ENCODE measurements at places on chromosomes 2 and 18. TPM values are rescaled to one million over a fixed set of nuclear protein-coding genes. Genes with fewer than 3 reads are reported as not detected.

GRCh38 chr2:227052879-227053278 is 111.1 kb downstream of the COL4A4 start:
- no peak for DNase-seq
- H3K36me3 ChIP-seq = peaks cover 22% of the 10 kb centered on the region
- no peaks in the 10 kb centered on the region for H3K27me3 ChIP-seq
- no peak overlapping the region for H3K4me3 ChIP-seq

DNA sequence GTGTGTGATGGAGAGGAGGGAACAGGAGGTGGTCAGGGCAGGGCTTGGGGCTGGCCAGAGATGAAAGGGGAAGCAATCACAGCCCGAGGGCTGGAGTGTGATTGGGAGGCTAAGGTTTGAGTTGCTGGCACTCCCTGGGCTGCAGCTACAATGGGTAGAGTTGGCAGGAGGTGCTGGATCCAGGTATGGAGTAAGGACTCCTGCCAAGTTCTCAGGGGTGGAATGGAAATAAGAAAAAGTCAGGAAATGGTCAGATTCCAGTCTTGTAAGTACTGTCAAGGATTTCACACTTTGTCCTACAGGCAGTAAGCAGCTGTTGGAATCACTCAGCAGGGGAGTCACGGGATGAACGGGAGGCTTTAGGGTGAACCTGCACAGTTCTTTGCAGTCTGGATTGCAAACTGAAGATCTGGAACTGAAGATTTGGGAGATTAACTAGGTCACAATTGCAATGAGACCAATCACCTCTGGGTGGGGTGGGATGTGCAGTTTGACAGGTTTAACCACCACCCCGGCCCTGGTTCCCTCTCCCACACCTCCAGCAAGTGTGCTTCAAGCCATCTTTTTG is 10.9 kb upstream of the INPP5D start:
- H3K4me1 ChIP-seq = no peaks in the 10 kb centered on the region
- no peak overlapping the region for H3K27ac ChIP-seq
- no peaks in the 10 kb centered on the region for H3K36me3 ChIP-seq
- H3K4me3 ChIP-seq = no peak overlapping the region
- DNase-seq = no peak

- peaks cover 15% of the 10 kb centered on the region for H3K4me1 ChIP-seq
- H3K4me3 ChIP-seq = no peak overlapping the region
- peak; percentile 96 for DNase-seq
- no peaks in the 10 kb centered on the region for H3K36me3 ChIP-seq
- H3K27me3 ChIP-seq = no peaks in the 10 kb centered on the region
These were observed 15.0 kb upstream of the CTAGE1 start for GRCh38 chr18:22432657-22433137.

DNA sequence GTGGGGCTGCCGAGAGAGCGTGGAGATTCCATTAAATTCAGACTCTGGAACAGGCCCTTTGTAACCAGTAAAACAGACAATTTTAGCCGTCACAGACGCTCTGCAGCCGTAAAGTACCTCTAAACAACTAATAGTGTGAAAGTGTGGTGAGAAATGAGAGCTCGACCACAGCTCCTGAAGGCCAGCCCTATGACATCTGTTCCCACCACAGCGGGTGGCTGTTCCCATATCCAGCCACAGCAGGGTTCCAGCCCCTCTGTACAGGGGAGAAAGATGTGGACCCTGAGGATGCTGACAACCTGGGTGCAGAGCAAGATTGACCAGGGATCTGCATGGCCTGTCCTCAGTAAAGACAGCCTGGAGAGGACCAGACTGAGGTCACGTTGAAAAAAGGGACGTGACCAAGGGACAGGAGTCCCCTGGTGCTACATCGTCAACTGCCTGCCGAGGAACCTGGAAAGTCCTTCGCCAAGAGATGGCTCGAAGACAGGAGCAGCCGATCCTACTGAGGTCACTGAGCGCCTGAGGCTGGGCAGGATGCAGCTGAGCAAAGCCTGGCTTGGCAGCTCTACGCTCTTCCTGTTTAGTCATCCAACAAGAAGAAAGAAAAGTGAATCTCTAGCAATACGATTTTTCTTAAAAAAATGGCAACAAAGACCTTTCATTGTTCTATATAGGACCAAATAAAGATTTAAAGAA is 831.7 kb downstream of the RNF144A start:
- no peaks in the 10 kb centered on the region for H3K4me1 ChIP-seq
- no peaks in the 10 kb centered on the region for H3K36me3 ChIP-seq
- no peak for DNase-seq
- no peaks in the 10 kb centered on the region for H3K27me3 ChIP-seq
- H3K4me3 ChIP-seq = no peak overlapping the region

- H3K4me1 ChIP-seq = no peaks in the 10 kb centered on the region
- DNase-seq = no peak
- H3K27ac ChIP-seq = no peak overlapping the region
- H3K27me3 ChIP-seq = no peaks in the 10 kb centered on the region
These were observed 60.1 kb upstream of the LRRTM1 start for GRCh38 chr2:80364524-80365212.

- H3K27me3 ChIP-seq = no peaks in the 10 kb centered on the region
- no peak overlapping the region for H3K4me3 ChIP-seq
- H3K4me1 ChIP-seq = no peaks in the 10 kb centered on the region
- no peaks in the 10 kb centered on the region for H3K36me3 ChIP-seq
These were observed 34.0 kb upstream of the IL37 start for GRCh38 chr2:112876971-112877361.

- H3K4me1 ChIP-seq = no peaks in the 10 kb centered on the region
- no peaks in the 10 kb centered on the region for H3K27me3 ChIP-seq
- no peaks in the 10 kb centered on the region for H3K36me3 ChIP-seq
- H3K27ac ChIP-seq = peak overlapping the region; percentile 84
- peak; percentile 64 for DNase-seq
- H3K4me3 ChIP-seq = peak overlapping the region; percentile 69
These were observed 545 bp downstream of the GTF3C2 start for GRCh38 chr2:27356056-27356381.

- H3K36me3 ChIP-seq = no peaks in the 10 kb centered on the region
- DNase-seq = no peak
- peaks cover 19% of the 10 kb centered on the region for H3K4me1 ChIP-seq
These were observed 280.1 kb downstream of the NEDD4L start for GRCh38 chr18:58323866-58324762.

GRCh38 chr2:11393711-11394236 is 49.3 kb upstream of the ROCK2 start:
- H3K36me3 ChIP-seq = no peaks in the 10 kb centered on the region
- peaks cover 66% of the 10 kb centered on the region for H3K4me1 ChIP-seq
- H3K27me3 ChIP-seq = no peaks in the 10 kb centered on the region

GRCh38 chr2:128466376-128466775 is 147.7 kb upstream of the HS6ST1 start:
- peak; percentile 58 for DNase-seq
- H3K4me1 ChIP-seq = peaks cover 14% of the 10 kb centered on the region
- no peak overlapping the region for H3K4me3 ChIP-seq
- no peaks in the 10 kb centered on the region for H3K27me3 ChIP-seq

- no peaks in the 10 kb centered on the region for H3K36me3 ChIP-seq
- no peak overlapping the region for H3K4me3 ChIP-seq
- H3K27me3 ChIP-seq = no peaks in the 10 kb centered on the region
- H3K4me1 ChIP-seq = no peaks in the 10 kb centered on the region
- H3K27ac ChIP-seq = no peak overlapping the region
These were observed 295.5 kb upstream of the RND3 start for GRCh38 chr2:150783015-150783414.

Gene DUSP19
- total RNA-seq = 15.3 TPM

DNA sequence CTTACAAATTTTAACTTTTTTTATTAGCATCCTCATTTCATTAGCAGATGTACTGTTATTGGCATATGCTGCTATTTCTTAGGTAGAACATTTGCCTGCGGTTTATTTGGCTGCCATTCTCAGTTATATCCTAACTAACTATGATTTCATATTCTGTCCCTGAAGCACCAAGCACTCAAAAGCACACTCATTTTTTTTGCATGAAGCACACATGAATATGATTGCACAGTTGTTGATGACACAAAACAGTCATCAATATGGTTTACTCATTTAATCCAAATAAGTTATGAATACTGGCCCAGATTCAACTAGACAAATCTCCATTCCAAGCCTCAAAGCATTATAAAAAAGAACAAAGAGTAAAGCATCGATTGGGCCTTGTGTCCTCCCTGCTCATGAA is 129.4 kb upstream of the CNTNAP5 start:
- H3K27ac ChIP-seq = no peak overlapping the region
- no peak for DNase-seq
- H3K4me3 ChIP-seq = no peak overlapping the region
- H3K27me3 ChIP-seq = no peaks in the 10 kb centered on the region
- no peaks in the 10 kb centered on the region for H3K36me3 ChIP-seq

- no peak overlapping the region for H3K27ac ChIP-seq
- DNase-seq = no peak
- no peaks in the 10 kb centered on the region for H3K36me3 ChIP-seq
- no peak overlapping the region for H3K4me3 ChIP-seq
These were observed 266.2 kb downstream of the TMX3 start for GRCh38 chr18:68448736-68449135.

DNA sequence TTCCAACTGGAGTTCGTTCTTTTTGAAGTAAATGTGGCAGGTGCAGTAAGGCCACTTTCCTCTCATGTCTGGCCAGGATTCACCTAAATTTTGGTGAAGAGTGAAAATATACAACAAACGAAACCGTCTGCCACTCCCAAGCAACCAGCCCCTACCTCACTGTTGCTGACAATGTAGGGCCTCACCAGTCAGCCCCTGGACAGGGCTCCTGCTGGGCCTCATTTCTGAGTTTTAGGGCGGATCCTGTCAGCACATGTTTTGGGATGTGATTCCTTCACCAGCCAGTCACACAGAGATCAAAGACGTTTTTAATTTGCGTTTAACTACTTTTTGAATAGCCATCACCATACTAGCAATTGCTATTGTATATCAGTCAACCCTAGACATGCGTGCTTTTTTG is 185.0 kb downstream of the WDR7 start:
- H3K27me3 ChIP-seq = no peaks in the 10 kb centered on the region
- H3K4me3 ChIP-seq = no peak overlapping the region
- H3K4me1 ChIP-seq = no peaks in the 10 kb centered on the region
- DNase-seq = no peak
- H3K36me3 ChIP-seq = no peaks in the 10 kb centered on the region
- no peak overlapping the region for H3K27ac ChIP-seq

DNA sequence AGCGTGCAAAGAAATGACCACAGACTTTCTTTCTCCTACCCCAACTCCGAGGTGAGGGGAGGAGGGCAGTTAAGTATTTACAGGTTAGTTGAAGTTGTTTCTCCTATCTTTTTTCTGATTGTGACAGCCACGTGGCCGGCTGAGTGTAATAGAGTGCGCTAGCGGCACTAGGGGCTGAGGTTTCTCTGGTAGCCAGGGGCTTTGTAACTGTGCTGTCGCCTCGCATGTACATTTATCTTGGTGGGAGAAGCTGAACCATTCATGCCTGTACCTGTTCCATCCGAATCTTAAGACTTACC is 214.1 kb upstream of the STON1 start:
- DNase-seq = no peak
- peak overlapping the region; percentile 100 for H3K27ac ChIP-seq
- peaks cover 25% of the 10 kb centered on the region for H3K4me1 ChIP-seq
- H3K36me3 ChIP-seq = no peaks in the 10 kb centered on the region
- no peaks in the 10 kb centered on the region for H3K27me3 ChIP-seq
- peak overlapping the region; percentile 98 for H3K4me3 ChIP-seq

GRCh38 chr2:170929686-170930050 is 615 bp downstream of the GORASP2 start:
- no peaks in the 10 kb centered on the region for H3K36me3 ChIP-seq
- H3K27ac ChIP-seq = peak overlapping the region; percentile 93
- H3K4me3 ChIP-seq = peak overlapping the region; percentile 86
- no peak for DNase-seq
- no peaks in the 10 kb centered on the region for H3K27me3 ChIP-seq

GRCh38 chr2:109126501-109126860 is 2.5 kb upstream of the SH3RF3 start:
- no peaks in the 10 kb centered on the region for H3K36me3 ChIP-seq
- peak; percentile 38 for DNase-seq
- H3K4me1 ChIP-seq = no peaks in the 10 kb centered on the region
- H3K4me3 ChIP-seq = no peak overlapping the region
- no peak overlapping the region for H3K27ac ChIP-seq

GRCh38 chr18:25979369-25980040 is 110.9 kb downstream of the SS18 start:
- H3K36me3 ChIP-seq = no peaks in the 10 kb centered on the region
- H3K4me3 ChIP-seq = no peak overlapping the region
- no peak for DNase-seq
- H3K27me3 ChIP-seq = no peaks in the 10 kb centered on the region

Gene PAIP2B
- total RNA-seq = 21.3 TPM

Gene HOXD9
- not detected for total RNA-seq

Gene CYP27A1
- total RNA-seq = 23.4 TPM

DNA sequence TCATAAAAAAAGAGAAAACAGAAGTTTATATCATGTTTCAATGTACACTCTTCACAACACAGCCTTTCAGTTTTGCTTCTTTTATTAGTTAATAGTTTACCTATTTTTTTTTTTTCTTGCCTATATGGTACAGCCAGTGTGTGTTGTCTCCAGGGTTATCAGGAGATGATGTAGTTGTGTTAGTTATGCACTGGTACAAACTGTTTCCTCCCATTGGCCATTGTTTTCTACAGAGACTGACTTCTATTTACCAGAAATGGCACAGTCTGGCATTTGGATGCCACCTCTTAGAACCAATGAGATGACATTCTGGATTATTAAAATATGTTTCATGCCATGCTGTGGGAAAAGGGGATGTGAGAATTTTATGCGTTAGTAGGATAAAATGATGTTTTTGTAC is 339.4 kb downstream of the PLCL1 start:
- H3K27me3 ChIP-seq = no peaks in the 10 kb centered on the region

- H3K4me3 ChIP-seq = no peak overlapping the region
- no peak for DNase-seq
- H3K27me3 ChIP-seq = no peaks in the 10 kb centered on the region
- H3K4me1 ChIP-seq = no peaks in the 10 kb centered on the region
- H3K27ac ChIP-seq = peak overlapping the region; percentile 68
These were observed 112.1 kb downstream of the RBMS1 start for GRCh38 chr2:160381425-160381951.

Gene LRRTM4
- not detected for total RNA-seq

GRCh38 chr2:31525876-31526275 is 54.9 kb downstream of the SRD5A2 start:
- no peak overlapping the region for H3K27ac ChIP-seq
- DNase-seq = no peak
- no peak overlapping the region for H3K4me3 ChIP-seq
- no peaks in the 10 kb centered on the region for H3K36me3 ChIP-seq

GRCh38 chr2:8870441-8870840 is 33.0 kb upstream of the KIDINS220 start:
- no peak for DNase-seq
- no peaks in the 10 kb centered on the region for H3K36me3 ChIP-seq
- H3K27ac ChIP-seq = no peak overlapping the region
- no peak overlapping the region for H3K4me3 ChIP-seq

GRCh38 chr2:106521016-106521415 is 33.9 kb downstream of the CD8B2 start:
- no peaks in the 10 kb centered on the region for H3K36me3 ChIP-seq
- no peak overlapping the region for H3K4me3 ChIP-seq
- no peak overlapping the region for H3K27ac ChIP-seq
- DNase-seq = no peak
- no peaks in the 10 kb centered on the region for H3K4me1 ChIP-seq

Data from right atrium auricular region (tissue), 2 donors.